ENCODE measurements at places on chromosomes 12 and 14. TPM values are rescaled to one million over a fixed set of nuclear protein-coding genes. Genes with fewer than 3 reads are reported as not detected.

The AKT1 gene
- total RNA-seq: 62.3 TPM

The TMEM119 gene
- total RNA-seq: 61.1 TPM

The GLIPR1 gene
- 6.5 TPM for total RNA-seq

The PIK3C2G gene
- total RNA-seq: 18.1 TPM

The CGRRF1 gene
- total RNA-seq: 10.7 TPM

The CD69 gene
- total RNA-seq: 9.7 TPM

The TC2N gene
- total RNA-seq: 20.2 TPM

GRCh38 chr14:52275372-52275771 lies 7.9 kb downstream of the PTGDR start:
- DNase-seq: no peak

DNA sequence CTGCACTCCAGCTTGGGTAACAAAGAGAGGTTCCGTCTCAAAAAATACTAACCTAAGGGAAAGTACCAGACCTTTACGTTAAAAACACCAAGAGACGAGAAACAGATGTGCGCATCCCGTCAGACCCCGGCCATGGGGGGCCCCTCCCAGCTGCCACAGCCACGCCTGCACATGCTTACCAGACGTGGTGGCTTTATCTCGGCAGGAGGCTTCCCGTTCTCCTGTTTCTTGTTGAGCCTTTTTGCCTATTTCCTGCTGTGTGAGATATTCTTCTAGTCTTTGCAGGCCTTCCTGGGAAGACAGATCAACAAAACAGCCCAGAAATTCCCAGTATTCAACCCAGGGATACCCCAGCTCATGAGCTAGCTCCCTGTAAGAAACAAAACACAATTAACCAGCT lies 23.6 kb downstream of the PGAM5 start:
- peak; percentile 28 for DNase-seq

DNA sequence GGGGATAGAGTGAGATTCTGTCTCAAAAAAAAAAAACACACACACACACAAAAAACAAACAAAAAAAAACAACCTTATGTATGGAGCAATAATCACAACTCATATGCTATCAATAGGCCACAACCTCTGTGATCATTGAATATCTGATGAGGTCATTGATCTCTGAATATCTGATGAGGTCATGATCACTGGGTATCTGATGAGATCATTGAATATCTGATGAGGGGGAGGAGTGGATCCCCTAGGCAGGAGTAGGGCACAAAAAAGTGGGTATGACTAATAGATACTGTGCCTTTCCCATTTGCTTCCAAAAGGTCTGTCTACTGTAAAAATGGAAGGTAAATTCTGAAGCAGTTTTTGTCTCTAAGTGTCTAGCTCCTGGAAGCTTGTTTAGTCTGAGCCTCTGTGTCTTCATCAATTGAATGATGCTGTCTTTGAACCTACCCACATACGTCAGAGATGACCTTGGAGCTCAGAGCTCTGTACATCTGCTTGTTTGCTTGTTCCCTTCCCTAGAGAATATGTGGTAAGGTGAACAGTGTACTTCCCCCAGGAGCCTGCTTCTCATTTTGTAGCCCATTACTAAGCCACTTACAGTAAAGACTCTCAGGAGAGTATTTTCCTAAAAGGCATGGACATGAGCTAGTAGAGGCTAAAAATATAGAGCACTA lies 13.6 kb downstream of the PAH start:
- DNase-seq: no peak

DNA sequence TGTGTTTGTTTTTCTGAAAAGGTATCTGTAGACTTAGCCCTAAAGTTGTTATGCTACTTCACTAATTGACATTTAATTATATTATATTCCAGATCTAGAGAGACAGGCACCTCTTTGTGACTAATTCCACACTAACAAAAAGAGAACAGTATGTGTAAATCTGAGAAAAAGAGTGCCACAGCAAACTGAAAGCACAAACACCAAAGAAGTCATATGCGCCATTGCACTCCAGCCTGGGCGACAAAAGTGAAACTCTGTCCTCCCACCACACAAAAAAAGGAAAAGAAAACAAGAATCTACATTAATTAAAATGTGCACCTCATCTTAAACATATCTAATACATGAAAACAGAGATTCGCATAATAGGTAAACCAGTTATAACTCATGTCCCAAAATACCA lies 4.4 kb upstream of the CSRNP2 start:
- DNase-seq: no peak

DNA sequence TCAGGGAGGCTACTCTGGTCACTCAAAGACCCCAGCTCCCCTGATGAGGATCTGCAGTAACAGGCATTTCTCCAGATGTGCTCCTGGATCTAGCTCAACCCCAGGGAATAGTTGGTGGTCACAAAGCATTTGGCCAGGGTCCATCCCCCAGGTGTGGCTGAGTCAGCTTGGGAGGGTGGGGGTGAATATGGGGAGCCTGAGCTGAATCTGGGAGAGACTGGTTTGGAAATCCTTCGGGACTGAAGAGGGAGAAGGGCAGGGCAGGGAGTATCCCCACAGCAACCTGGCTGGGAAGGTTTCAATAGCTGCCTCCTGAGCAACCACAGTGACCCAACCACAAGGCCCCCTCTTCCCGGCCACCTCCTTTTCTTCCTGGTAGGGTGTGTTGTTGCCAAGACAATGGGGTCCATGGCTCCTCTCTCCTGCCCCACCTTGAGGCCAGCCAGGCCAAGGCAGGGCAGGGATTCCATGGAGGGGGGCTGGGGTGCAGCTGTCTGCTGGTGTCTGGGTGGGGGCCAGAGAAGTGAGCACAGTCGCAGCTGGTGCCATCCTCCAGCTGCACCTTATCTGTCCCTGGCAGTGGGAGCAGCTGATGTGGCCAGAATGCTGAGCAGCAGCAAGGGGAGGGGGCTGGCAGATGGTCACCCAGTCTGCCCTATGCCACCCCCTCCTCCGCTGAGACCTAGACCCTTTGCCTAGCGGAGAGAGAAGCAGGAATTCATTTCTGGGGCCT lies 5.5 kb downstream of the ASIC1 start:
- no peak for DNase-seq

DNA sequence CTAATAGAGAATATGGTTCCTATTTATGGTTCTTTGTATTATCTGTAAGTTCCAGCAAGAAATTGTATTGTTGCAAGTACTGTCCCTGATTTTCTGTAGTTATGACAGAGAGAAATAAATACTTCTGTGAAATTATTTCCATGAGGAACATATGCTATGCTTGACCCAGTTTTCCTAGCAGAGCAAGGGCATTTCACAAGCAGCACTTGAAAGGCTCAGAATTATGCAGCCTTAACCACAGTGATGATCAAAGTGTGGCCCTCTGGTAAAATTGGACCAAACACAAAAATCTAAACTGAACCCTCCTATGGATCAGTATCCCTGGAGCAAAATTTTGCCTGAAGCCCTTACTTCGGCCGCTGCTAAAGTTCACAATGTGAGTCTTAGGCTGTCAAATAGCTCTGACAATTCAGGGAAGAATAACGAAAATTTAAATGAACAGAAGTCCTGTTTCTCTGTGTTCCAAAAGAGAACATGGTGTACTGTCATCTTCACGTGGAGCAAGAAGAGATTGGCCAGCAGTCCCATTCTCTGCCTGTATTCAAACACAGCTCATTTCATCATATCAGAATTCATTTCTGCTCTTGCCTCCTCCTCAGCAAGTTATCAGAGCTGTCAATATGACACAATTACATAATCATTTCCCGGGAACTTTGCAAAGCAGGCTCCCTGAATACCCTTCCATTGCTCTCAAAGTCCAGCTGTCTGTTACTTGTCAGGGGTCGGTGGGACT lies 471.9 kb downstream of the RPS29 start:
- no peak for DNase-seq

GRCh38 chr12:14252697-14253096 lies 112.8 kb upstream of the ATF7IP start:
- no peak for DNase-seq

DNA sequence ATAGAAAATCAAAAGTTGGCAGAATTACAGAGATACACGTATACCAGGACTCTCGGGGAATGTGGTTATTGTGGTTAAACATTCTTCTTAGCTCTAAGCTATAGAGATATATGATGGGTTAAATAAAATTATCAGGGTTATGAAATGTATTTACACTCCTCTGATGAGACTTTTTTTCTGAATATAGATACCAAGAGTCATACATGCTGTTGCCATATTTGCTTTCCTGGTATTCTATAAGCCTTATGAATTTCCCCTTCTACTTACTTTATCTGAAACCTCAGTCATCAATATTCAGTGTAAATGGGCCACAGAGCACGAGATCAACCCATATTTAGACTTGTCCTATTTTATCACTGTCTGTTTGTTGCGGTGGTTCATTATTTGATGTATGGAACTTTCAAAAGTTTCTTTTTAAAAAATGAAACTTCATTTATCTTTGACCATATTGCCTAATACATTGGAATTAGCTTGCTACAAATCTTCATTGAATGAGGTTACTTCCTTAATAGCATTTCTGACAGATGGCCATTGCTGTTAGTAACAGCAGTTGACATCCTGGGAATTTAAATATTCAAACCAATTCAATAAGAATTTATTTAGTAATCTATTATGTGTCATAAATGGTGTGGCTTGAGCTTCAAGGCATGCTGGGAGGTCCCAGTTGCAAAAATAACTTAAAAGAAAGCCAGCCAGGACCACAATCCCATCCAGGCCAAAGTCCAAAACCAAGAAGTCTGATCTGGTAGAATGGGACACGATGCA lies 393.5 kb downstream of the PCNX1 start:
- DNase-seq: no peak

GRCh38 chr14:32438517-32438916 lies 109.4 kb downstream of the AKAP6 start:
- DNase-seq: no peak

- no peak for DNase-seq
These were observed 93.5 kb upstream of the ETV6 start for GRCh38 chr12:11555743-11556625.

- no peak for DNase-seq
These were observed 2.7 kb downstream of the FAIM2 start for GRCh38 chr12:49901026-49901425.

- DNase-seq: no peak
These were observed 311.8 kb upstream of the AMIGO2 start for GRCh38 chr12:47391566-47391965.

GRCh38 chr12:27237790-27238771 lies 6.0 kb upstream of the STK38L start:
- no peak for DNase-seq

- no peak for DNase-seq
These were observed 328.7 kb downstream of the RAD51B start for GRCh38 chr14:68148276-68148675.

DNA sequence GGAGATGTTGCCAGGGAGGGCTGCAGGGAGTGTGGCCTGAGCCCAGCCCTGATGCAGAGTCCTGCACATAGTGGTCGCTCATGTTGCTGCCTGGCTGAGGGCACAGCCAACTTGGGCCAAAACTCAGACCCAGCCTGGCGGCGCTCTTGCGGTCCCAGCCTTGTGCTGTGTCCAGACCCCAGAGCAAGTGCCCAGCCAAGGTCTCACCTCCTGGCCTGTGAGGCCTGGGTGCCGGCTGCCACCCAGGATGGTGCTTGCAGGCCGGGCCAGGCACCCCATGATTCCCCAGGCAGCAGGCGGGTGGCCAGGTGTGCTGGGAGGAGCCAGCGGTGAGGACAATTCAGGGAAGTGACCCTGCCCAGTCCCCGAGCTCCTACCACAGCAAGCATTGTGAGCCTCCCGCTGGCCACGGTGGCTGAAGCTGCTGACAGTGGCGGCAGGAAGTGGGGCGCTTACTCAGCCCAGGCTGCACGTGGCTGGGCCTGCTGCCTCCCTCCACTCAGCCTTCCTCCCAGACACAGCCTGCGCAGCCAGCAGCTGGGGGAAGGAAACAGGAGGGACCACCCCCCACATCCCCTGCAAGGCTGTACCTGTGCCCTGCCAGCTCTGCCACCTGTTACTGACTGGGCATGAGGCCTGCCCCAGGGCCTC lies 17.7 kb upstream of the PGF start:
- no peak for DNase-seq

- no peak for DNase-seq
These were observed 72.1 kb downstream of the PDE3A start for GRCh38 chr12:20440408-20440807.

DNA sequence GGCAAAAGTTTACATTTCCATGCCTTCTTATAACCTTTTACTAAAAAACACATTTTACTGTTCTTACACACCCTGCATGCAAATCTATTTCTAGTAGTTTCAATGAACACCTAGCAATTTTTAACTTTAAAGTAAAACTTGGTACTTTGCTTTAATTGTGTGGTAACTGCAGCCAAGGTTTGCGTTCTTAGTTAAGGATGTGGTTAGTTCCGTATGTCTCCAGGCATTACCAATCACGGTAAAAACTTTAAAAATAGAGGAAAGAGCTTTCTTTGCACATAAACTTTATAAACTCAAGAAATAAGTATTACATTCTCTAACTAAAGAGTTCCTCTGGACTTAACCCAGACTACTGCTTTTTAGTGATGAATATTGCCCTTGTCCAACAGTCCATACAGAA lies 795.2 kb downstream of the SLC16A7 start:
- no peak for DNase-seq

Measured in skin of body (tissue), 3 donors.